Stimulated activated CD4-positive, alpha-beta T cell treated with anti-CD3 and anti-CD28 coated beads, Interleukin-1b, Interleukin-23, amount 100 ng/mL, for 48 hours (primary cell): ENCODE measurements at places on chromosomes 1 and 21.

- DNase-seq = no peak
Measured at GRCh38 chr1:56502700-56503245, 76.6 kb downstream of the PLPP3 start.

- no peak for DNase-seq
Measured at GRCh38 chr1:236830560-236830959, 35.5 kb downstream of the MTR start.

GRCh38 chr1:41894808-41895483, 23.8 kb downstream of the HIVEP3 start:
- no peak for DNase-seq

DNA sequence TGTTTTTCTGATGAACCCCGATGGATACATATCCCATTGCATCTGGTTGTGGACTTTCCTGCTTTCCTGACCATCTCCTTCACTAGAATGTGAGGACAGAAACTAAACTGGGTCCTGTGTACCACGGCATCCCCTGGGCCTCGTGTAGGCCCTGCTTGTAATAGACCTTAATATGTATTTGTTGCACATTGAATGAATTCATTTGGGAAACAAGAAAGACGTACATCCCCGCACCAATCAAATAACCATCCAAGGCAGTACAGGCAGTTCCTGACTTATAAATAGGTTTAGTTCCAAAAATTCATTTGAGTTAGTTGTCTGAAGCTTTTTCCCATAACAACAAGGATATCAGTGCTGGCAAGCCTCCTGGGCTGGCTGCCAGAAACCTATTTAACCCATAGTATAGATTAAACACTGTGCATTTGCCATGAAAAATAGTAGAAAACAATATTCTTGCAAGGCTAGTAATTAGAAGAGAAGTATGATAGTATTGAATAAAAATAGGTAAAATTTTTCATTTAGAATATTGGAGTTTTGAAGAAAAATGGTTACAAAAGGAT, 81.8 kb upstream of the CD34 start:
- DNase-seq = no peak

DNA sequence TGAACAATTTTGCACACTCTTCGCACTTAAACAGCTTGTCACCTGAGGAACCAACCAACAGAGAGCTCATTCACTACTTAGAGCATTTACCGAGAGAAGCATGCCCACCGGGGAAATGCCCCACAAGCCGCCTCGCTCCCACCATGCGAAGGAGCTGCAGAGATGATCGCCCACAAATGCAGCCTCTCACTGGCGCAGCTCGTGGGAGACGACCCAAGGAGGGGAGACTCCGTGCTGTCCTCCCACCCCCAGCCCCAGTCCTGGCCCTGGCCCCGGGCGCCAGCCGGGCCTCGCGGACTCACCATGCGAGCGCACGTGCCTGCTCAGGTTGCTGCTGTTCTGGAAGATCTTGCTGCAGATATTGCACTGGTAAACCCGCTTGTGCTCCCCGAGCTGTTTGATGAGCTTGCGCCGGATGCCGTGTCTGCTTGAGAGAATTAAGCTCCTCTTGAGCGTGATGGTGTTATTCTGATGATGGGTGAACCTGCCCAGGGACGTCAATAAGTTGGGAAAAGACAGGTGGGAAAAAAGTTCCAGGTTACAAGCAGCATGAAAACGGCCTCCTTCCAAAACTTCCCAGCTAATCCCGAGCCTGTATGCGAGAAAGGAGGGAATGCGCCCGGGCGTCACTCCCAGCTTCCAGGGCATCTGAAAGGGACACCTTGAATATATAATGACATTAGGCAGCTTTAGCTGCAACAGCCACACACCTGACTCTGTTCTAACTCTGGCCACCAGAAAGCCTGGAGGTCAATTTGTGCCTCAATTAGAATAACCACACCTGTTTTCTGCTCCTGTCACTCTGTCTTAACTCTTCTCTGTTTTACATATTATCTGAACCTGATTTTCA, 42.8 kb downstream of the PRDM15 start:
- DNase-seq = no peak

DNA sequence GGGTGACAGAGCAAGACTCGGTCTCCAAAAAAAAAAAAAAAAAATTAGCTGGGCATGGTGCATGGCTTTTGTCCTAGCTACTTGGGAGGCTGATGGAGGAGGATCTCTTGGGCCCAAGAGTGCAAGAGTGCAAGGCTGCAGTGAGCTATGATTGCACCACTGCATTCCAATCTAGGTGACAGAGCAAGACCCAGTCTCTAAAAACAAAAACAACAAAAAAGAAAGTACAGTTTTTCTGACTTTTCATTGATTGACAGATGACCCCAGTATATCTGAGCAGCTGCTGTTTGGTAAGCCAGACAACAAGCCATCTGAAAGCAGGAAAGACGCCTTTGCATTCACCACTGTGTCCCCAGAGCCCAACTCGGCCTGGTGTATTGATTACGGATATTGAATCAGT, 10.9 kb upstream of the DPT start:
- DNase-seq = no peak

DNA sequence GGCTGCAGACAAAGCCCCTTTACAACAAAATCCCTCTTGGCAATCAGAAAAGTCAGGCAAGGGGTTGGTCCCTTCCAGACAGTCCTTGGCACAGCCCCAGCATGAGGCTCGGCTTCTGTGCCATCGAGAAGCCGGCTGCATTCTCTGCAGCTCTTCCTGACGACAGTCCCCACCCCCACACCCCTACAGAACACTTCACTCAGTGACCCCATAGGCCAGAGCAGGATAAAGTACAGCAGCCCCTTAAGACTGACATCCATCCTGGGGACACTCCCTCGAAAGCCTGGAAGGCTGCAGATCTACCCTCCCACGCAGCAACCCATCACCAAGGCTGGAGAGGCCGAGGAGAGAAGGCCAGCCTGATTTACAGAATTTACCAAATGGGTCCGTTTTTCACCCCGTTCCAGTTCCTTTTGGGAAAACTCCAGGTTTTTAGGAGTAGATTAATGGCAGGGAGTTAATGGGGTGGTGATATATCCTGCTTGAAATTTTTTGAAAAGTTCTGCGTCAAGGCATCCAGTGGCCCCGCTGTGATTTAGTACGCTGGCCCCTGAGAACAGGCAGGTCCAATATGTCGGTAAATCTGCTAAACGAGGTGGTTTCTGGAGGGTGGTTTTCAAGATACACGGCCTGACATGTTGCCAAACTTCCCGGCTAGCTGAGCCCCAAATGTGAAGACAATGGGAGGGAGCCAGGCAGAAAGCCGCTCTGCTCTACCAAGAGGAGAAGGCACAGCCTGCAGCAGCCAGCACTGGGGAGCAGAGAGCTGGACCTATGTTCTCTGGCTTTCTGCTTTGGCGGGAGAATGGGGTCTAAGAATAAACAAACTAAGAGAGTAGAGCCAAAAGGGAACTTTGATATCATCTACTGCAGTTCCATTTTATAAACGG, 81.7 kb downstream of the SSBP3 start:
- DNase-seq = no peak

- DNase-seq = no peak
Measured at GRCh38 chr1:22137004-22137720, 5.7 kb downstream of the WNT4 start.

- DNase-seq = no peak
Measured at GRCh38 chr1:183039330-183039729, 16.1 kb downstream of the LAMC1 start.

GRCh38 chr1:159869607-159870006, 7.2 kb upstream of the VSIG8 start:
- DNase-seq = no peak

DNA sequence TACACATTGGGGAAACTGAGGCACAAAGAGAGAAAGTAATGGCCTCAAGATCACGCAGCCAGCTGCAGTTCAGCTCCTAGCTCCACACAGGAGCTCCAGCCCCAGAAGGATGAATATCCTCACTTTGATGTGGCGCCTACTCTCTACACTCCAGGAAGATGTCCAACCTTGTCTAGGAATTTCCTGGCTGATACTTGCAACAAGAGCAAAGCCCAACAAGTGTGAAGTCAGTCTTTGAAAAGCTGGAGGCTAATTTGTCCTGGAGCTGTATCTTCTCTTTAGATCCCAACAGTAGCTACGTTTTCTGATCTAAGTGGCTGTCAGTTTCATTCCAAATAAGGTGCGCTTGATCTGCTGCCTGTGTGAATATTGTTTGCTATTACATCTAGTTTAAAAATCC, 344.9 kb downstream of the PTPRU start:
- no peak for DNase-seq

DNA sequence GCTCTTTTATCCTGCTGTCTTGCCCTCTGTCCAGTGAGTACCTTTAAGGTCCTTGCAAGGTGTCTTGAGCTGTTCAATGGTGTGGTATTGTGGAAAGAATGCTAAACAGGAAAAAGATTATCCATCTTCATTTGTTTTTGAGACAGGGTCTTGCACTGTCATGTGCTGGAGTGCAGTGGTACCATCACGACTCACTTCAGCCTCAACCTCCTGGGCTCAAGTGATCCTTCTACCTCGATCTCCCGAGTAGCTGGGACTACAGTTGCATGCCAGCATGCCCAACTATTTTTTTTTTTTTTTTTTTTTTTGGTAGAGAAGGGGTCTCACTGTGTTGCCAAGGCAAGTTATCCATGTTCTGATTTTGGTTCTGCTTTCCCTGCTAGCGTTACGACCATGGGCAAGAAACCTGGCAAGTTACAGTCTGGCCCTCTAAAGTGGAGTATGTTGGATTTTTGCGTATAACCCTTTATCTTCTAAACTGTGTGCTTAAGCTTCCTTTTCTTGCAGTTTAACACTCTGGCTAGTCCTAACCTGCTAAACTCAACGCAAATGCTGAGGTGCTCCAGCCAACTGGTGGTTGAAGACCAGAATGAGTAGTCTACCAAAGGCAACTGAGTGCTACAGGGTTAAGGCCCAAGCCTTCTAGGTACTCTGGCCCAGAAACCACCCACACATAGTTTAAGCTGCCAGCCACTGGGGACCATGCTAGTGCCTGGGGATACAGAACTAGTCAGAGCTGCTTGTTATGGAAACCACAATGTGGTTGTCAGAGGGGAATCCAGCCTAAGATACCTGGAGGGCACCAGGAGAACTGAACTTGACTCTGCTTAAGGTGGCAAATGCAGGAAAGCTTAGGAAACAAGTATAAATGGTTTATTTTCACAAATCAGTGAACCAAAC, 7.9 kb downstream of the RPL11 start:
- DNase-seq = peak; percentile 39

DNA sequence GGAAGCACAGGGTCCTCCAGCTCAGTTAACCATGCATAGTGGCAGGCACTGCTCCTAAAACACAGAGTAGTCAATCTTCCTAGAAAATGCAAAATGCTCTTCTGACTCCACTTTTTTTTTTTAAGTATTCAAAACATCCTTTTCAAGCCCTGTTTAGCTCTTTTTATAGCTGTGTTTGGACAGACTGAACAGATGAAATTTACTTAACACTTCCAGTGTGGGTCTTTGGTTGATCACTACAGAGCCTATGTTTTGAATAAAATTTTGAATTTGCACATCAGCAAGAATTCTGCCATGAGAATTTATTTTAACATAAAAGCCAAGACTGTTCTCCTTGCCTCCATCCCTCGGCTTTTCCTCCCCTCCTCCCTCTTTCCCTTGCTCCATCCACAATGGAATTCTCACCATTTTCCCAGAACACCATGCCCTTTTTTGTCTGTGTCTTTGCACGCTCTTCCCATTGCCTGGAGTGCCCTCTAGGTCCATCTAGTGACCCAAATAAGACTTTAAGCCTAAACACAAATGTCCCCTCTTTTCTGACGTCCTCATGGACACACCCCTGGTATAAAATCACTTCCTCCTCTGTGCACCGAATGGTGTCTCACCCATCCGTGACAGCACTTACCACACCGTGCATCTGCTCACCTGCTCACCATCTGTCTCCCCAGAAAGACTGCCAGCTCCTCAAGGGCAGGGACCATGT, 24.0 kb upstream of the CPT2 start:
- DNase-seq = no peak

GRCh38 chr1:62285984-62286785, 33.0 kb downstream of the KANK4 start:
- no peak for DNase-seq

- DNase-seq = no peak
Measured at GRCh38 chr21:42655796-42656770, 2.7 kb downstream of the PDE9A start.

- no peak for DNase-seq
Measured at GRCh38 chr1:228798548-228798947, 63.3 kb downstream of the RHOU start.

DNA sequence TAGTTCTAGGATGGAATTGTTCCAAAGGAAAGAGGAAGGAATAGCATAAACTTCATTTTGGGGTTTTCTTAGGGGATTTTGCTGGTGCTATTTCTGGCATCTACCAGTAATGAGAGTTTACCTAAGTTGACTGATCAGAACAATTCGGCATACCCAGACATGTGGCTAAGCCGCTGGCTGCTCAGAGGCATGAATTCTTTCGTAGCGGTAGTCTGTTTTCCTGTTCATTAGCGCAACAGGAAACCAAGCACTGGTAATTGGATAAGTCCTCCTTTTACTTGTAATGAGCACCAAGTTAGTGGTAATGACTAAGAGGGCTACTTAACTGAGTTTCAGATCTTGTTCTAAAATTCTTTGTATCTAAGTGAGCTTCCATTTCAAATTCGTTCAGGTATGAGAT, 38.6 kb downstream of the C21orf91 start:
- peak; percentile 19 for DNase-seq

GRCh38 chr1:117814856-117815797, 114.3 kb downstream of the GDAP2 start:
- DNase-seq = no peak

DNA sequence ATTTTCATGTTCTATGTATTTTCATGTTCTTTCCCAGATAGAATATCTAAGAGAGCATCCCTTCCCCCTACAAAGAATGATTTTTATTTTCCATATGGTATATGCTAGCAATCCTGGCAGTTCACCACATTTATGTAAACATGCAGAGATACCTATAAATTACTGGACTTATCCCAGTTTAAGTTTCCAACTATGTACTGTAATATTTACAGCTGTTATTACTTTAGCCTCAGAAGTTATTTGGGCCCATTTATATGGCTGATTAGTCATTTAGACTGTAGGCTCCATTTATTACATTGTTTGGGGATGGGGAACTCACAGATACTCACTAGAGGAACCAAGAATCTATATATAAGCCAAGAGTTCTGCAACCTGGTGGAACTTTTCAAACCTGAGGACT, 84.8 kb upstream of the WARS2 start:
- DNase-seq = no peak
